ENCODE measurements at places on chromosomes 6 and 20. TPM values are rescaled to one million over a fixed set of nuclear protein-coding genes. Genes with fewer than 3 reads are reported as not detected.

Gene MYMX
- total RNA-seq, result not detected

Gene FRK
- total RNA-seq, result 0.22 TPM

Gene TOX2
- not detected for total RNA-seq

Gene CAGE1
- total RNA-seq, result 0.11 TPM

Gene VWA7
- total RNA-seq, result 2.9 TPM

Gene RRAGD
- total RNA-seq, result 0.04 TPM

Gene CLPSL1
- not detected for total RNA-seq

Gene CTNNBL1
- 55.1 TPM for total RNA-seq

DNA sequence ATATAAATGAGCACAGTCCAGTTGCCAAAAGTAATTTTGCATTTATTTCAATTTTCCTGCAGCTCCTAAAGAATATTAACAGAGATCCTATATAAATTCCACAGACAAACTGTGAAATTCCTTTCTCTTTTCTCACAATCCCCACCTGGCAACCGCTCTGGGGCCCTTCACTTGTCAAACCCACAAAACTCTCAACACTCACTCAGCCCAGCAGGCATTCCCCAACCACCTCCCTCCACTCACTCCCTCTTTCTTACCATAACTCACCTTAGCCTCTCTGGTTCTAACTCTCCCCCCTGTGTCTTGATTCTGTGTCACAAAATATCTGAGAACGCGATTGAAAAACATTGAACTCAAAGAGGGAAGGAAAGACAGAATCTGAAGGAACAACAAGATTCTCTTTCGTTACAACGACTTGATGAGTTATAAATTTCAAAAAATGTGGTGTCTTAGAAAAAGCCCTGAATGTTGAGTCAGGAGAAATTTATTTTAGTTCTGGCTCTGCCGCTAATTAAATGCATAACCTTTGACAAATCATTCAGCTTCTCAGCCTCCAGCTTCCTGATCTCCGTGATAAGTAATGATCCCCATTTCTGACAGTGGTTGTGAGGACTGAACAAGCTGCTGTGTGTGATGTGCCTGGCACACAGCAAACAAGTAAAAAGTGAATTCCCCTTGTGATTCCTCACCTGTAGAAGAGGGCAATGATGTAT, 87.9 kb downstream of the UNC5CL start:
- DNase-seq, result no peak

GRCh38 chr20:17934141-17934862, 34.3 kb downstream of the SNX5 start:
- no peak for DNase-seq

DNA sequence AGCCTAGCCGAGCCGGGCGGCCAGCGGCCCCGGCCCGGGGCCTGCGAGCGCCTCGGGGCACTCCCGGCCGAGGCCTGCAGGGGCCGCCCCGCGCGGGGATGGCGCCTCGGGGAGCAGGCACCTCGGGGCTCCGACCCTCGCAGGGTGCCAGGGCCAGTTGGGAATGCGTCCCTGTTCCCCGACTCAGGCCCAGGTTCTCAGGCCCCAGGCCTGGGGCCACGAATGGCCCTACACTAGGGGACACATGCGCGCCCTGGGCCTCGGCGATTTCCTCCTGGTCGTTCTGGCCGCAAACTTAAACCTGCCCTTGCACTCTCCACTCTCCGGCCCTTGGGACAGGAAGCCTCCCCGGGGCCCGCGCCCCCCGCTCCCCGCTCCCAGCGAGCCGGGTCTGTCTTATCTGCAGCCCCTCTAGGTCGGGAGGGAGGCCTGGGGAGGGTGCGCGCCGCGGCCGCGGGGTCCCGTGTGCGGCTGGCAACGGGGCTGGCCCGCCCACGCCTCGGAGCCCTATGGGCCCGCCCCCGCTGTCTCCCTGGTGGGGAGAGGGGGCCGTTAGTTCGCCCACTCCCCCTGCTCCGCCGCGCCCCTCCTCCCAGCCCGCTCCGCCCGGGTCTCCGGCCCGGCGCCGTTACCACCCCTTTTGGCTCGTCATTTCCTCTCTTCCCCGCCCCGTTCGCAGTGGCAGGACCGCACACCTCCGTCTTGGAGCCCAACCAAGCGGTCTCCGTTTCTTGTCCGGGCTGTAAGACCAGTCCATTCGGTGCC, 611 bp downstream of the NFYA start:
- DNase-seq, result peak; percentile 93

GRCh38 chr6:128071212-128071611, 170.4 kb upstream of the THEMIS start:
- no peak for DNase-seq

DNA sequence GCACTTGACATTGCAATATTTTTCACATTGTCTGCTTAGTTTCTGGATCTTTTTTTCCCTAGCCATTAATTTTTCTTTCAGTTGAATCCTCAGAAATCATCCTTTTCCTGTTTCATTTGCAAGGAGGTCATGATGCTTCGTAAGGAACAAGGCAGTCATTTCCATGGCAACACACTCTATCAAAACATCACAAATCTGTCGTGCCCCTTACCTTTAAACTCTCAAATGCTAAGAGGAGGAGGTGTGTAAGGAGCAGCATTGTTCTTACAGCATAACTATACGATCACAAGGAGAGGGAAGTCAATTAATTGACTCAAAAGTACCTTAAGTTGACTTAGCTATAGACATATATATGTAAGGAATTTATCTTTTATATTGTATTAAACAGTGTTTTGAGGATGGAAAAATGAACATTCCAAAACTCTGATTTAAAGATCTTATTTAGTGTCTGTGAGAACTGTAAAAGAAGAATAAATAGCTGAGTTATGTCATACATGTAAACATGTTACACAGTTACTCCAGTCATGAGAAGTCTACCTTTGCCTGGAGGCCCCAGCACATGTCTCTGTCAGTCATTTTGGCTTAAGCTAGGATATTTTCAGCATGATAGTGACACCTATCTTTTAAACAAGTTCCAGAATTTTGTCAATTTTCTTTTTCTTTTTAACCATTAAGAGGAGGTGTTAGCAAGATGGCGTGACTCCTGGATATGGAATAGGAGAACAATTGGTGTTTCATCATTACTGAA, 41.6 kb downstream of the CDKAL1 start:
- DNase-seq, result no peak

- peak; percentile 9 for DNase-seq
These were observed 326.4 kb upstream of the MARCKS start for GRCh38 chr6:113530769-113531168.

DNA sequence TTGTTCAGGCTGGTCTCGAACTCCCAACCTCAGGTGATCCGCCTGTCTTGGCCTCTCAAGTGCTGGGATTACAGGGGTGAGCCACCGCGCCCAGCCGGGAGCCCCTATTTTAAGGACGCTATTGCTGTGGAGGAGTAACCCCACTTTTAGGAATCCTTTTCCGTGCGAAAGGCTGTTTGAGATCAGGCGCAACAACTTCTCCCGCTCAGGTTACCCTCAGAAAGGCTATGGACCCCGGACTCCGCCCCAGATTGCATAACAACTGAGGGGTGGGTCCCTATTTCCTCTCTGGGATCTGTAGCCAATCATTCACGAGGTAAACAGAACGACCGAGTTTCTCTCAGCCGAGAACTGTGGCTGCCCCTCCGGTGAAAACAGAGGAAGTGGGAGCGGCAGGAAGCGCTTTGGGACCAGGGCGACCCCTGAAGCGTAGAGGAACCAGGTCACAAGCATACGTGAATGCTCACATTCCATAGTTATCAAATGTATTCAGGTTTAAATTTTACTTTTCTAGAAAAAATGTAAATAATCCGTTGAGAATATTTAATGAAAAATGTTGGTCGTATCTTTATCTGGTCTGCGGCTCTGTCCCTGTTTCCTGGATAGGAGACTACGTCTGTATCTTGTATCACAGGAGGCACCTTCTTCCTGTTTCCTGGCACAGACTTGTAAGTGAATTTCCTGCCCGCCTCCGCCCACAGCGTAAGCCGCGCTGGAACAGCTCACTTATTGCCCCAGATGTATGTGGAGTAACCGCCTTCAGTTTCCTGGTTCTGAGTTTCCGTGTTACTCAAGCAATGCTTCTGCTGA, 26.8 kb downstream of the HLA-E start:
- peak; percentile 96 for DNase-seq

DNA sequence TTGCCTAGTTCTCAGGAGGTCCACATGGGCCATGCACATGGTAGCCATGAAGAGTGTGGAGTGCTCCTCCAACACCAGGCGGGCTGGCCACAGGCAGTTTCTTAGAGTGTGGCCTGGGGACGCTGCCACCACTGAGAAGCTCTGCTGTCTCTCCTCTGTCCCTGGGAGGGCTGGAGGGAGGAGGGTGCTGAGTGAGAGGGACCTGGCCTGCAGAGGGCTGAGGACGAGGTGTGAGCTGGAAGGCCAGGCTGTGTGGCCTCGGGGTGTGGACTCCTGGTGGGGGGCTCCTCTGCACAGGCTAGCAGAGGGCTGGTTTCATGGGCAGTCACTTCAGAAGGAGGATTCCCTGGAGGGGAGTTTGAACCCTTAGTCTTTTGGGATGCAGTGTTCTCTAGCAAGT, 39.7 kb downstream of the SYNJ2 start:
- DNase-seq, result no peak

DNA sequence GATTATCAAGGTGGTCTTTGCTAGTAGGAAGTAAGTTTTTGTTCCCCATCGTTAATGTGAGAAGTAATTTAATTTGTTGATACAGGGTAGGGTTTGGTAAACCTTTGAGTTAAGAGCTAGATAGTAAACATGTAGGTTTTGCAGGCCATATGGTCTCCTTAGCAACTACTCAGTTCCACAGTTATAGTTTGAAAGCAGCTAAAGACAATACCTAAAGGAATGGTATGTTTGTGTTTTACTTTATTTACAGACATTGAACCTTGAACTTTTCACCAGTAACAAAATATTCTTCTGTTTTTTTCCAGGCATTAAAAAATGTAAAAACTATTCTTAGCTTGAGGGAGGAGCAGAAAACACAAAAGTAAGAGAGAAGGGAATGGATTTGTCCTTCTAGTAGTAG, 1.7 kb downstream of the CAP2 start:
- DNase-seq, result no peak

DNA sequence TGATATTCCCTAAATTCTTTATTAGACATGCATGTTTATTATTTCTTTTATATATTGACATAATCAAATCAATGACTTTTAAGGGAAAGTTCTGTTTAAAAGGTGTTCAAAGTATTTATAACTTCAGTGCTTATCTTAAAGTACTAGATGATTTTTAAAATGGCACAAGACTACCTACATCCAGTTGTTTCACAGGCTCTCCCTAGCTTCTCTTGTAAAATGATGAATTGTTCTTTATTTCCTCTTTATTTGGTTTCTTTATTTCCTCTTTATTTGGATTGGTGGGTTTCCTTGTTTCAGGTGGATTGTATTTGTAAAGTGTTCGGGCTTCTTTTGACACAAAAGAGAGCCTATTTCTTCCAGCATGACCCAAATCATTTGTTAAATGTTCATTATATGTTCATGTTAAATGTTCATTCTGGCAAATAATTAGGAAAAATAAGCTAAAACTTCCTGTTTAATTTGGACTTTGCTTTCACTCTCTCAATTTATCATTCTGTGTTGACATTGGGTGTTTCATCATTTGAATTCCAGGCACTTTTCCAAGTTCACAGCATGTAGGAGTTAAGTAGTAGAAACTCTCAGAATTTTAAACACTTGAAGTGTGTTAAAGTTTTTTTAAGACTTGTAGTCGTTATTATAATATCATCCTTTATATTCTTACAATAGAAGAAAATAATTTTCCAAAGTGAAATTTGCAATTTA, 24.6 kb downstream of the MLIP start:
- DNase-seq, result no peak

- no peak for DNase-seq
These were observed 18.9 kb upstream of the RPL7L1 start for GRCh38 chr6:42860481-42860880.

DNA sequence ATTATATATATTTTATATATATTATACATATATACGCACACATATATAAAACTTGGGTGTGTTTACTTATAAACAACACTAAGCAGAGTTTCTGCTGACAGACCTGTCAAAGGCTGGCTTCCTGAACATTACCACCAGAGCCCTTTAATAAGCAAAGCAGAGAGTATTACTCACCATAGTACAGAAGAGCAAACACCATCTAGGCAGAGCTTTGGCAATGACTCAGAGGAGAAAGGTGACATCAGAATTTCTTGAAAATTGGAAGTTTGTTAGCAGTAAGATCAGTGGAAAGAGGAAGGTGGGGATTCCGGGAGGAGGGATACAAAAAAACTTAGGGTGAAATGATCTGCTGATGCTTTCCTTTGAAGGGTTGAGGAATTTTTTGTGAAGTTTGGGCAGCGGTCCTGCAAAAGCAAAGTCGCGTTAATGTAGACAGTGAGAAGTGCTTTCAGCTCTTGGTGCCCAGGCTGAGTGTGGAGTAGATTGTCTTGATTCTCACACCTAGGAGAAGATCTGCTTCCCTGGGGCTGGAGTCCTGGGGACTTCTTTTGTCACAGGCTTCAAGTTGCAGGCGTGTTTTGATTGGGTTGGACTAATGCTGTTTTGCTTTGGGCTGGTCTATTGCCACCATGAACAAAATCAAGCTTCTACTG, 109.6 kb upstream of the BACH2 start:
- DNase-seq, result peak; percentile 36

GRCh38 chr6:118680452-118681095, 29.2 kb upstream of the CEP85L start:
- DNase-seq, result no peak

- no peak for DNase-seq
These were observed 93.2 kb upstream of the AKIRIN2 start for GRCh38 chr6:87794922-87795885.

GRCh38 chr6:127446356-127446755, 12.8 kb downstream of the KIAA0408 start:
- no peak for DNase-seq

- no peak for DNase-seq
These were observed 135.5 kb upstream of the PLCB4 start for GRCh38 chr20:8933381-8933807.

DNA sequence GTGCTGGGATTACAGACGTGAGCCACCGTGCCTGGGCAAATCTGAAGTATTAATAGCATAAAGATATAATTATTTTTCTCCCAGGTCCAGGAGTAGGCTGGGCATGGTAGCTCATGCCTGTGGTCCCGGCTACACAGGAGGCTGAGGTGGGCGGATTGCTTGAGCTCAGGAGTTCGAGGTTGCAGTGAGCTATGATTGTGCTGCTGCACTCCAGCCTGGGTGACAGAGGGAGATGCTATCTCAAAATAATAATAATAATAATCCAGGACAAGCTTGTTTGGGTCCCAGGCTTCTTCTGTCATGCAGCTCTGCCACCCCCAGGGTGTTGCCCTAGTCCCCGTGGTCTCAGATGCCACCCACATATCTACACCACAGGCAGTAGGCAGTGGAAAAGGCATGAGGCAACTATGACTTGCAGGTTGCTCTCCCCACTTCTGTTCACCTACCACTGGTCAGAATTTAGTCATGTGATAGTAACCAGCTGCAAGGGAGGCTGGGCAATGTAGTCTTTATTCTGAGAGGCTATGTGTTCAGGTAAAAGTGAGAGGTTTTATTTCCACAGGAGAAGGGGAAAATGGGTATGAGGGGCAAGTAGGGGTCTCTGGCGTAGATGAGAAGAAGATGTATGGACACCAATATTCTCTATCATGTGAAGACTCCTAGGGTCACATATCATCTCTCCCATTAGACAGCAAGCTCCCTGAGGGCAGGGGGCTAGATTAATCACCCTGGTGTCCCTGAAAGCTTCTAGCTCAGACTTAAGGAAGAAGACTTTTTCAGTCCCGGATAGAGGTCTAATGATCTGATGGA, 25.7 kb downstream of the TCF15 start:
- peak; percentile 28 for DNase-seq
